ENCODE measurements at places on chromosomes 3 and 15.

DNA sequence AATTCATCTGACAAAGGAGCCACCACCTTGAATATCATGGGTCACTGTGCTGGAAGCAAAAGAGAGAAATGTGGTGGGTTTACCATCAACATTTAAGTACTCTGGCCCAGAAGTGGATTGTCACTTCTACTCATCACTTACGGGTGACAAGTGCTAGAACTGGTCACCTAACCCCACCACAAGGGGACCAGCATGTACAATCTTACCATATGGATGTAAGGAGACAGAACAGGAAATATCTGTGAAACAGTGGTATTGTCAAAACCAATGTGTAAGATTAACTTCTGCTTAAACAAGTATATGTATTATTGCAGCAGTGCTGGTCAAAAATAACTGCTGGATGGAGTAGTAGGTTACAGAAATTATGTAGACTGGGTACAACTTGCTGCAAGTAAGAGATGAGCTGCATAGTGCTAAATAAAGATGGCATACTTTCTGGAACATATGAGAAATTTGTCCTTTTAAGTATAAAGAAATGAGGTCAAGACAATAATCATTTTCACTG, 171.8 kb downstream of the POTEB3 start:
- DNase-seq, result no peak

DNA sequence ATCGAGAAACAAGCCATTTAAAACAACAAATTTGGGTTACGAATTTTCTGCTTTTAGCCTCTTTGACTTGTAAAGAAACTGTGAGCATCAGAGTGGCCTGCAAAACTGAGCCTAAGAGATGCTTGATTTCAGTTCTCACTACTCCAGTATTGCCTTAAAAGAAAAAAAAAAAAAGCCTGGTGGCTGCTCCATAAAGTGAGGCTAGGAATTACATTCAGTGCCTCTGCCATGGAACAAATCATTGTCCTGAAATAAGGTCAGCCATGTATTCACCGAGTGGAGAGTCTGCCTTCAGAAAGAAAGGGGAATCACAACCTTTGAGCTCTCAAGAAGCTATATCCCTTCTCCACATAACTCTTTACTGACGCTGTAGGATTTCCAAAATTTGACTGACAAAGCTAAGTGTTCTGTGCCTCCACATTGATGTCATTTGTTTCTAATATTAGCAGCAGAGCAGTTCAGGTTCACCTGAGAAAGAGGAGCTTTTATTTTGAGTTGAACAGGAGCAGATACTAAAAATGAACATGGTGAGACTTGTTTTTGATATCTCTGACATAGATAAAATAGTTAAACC, 137.3 kb downstream of the SSR3 start:
- DNase-seq, result no peak

DNA sequence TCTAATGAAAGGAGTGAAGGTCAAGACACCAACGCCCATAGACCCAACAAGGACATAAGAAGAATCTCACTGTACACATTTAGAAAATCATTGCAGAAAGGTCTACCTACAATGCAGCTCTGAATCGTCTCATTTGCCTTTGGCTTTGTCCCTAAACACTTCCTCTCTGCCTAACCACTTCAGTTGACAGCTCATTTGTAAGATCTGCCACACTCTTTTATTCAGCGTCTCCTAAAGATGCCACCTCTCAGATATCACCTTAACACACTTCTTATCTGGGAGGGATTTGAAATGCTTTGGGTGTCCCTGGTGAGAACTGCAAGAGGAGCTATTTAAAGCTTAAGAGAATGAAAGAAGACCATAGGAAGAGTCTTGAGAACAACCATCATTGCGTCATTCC, 38.7 kb downstream of the RAB27A start:
- DNase-seq, result no peak

GRCh38 chr3:114857299-114857701, 289.8 kb downstream of the ZBTB20 start:
- DNase-seq, result no peak

GRCh38 chr3:25589783-25590258, 74.9 kb downstream of the TOP2B start:
- no peak for DNase-seq

DNA sequence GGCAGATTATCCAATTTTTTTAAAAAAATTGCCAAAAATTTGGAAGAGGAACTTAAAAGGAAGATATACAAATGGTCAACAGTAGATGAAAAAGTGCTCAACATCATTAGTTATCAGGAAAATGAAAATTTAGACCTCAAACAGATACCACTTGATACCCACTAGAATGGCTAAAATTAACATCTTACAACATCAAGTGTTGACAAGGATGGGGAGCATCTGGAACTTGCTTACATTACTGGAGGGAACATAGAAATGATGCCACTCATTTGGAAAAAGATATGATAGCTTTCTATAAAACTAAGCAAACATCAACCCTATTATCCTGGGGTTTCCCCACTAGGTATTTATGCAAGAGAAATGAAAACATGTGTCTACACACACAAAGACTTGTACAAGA, 284.5 kb upstream of the CHRNA7 start:
- no peak for DNase-seq

GRCh38 chr3:37704064-37704463, 157.6 kb upstream of the CTDSPL start:
- DNase-seq, result no peak

GRCh38 chr15:63312286-63312685, 34.9 kb downstream of the APH1B start:
- DNase-seq, result no peak

DNA sequence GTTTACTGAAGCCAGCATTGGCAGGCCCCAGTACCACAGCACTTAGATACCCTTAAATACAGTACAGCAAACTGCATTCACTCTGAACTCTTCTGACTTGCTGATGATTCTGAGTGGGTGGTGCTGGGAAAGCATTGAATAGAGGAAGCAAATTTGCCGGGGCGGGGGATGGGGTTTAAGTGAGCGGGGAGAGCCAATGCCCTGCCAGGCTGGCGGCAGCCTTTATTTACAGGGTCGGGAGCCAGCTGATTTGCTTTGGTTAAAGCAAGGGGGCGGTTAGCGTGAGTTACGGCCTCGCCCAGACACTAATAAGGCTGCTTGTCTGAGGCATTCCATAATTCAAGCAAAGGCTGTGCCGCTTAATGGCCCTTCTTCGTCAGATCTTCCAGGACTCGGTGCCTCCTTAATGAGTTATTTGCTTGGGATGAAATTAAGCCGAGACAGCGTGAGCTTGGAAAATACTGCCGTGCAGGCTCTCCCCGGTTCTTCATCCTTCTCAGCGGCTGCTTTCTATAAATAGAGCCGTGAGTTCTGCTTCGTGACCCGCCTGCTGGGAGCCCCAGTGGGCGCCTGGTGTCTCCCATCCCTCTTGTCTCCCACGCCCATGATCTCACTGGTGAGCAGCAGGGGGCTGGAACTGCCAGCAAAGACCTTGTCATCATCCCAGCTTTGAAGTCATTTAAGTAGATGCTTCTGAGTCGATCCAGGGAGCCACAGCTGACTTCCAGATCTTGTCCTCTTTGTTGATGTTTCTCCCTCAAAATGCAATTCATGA, 25.8 kb downstream of the SPSB4 start:
- peak; percentile 61 for DNase-seq

GRCh38 chr3:46482632-46483350, 15.0 kb upstream of the RTP3 start:
- peak; percentile 86 for DNase-seq

GRCh38 chr3:109413049-109413448, 75.7 kb upstream of the DPPA4 start:
- DNase-seq, result no peak

- DNase-seq, result peak; percentile 82
These were observed 25.7 kb upstream of the GALNT15 start for GRCh38 chr3:16148783-16149182.

- no peak for DNase-seq
These were observed 14.4 kb upstream of the ACAN start for GRCh38 chr15:88788816-88789215.

- DNase-seq, result no peak
These were observed 79.9 kb upstream of the FAM98B start for GRCh38 chr15:38374029-38374428.

- no peak for DNase-seq
These were observed 70.2 kb downstream of the FAM43A start for GRCh38 chr3:194755671-194756459.

Data from AG08395 (cell line).